ENCODE measurements at places on chromosomes 7 and 10. TPM values are rescaled to one million over a fixed set of nuclear protein-coding genes. Genes with fewer than 3 reads are reported as not detected.

GRCh38 chr7:138456220-138456619, 3.8 kb upstream of the TRIM24 start:
- no peak for DNase-seq
- no peaks in the 10 kb centered on the region for H3K27me3 ChIP-seq
- no peak overlapping the region for H3K27ac ChIP-seq
- H3K4me3 ChIP-seq = no peak overlapping the region

Gene DNAH11
- 4.2 TPM for total RNA-seq

Gene HOXA3
- total RNA-seq = not detected

Gene LRIT1
- not detected for total RNA-seq

DNA sequence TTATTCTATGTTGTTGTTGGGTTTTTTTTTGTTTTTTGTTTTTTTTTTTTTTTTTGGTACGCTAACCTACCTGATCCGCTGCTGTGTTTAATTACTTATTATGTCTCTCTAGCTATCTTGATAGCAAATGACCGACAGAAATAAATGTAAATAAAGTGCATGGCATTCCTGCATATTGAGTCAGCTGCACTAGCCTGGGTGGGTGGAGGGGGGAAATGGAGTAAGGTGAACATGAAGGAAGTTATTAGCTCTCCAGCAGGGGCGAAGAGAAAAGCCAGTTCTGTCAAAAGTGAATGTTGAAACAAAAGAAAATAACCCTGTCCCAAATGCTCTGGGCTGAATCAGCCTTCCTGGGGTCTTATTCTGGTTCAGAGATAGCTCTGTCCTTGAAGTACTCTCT, 210.7 kb upstream of the MDFIC start:
- peaks cover 37% of the 10 kb centered on the region for H3K4me1 ChIP-seq
- no peak overlapping the region for H3K4me3 ChIP-seq
- H3K36me3 ChIP-seq = no peaks in the 10 kb centered on the region

Gene CDC14C
- total RNA-seq = not detected

Gene RSPH10B2
- total RNA-seq = 0.44 TPM

DNA sequence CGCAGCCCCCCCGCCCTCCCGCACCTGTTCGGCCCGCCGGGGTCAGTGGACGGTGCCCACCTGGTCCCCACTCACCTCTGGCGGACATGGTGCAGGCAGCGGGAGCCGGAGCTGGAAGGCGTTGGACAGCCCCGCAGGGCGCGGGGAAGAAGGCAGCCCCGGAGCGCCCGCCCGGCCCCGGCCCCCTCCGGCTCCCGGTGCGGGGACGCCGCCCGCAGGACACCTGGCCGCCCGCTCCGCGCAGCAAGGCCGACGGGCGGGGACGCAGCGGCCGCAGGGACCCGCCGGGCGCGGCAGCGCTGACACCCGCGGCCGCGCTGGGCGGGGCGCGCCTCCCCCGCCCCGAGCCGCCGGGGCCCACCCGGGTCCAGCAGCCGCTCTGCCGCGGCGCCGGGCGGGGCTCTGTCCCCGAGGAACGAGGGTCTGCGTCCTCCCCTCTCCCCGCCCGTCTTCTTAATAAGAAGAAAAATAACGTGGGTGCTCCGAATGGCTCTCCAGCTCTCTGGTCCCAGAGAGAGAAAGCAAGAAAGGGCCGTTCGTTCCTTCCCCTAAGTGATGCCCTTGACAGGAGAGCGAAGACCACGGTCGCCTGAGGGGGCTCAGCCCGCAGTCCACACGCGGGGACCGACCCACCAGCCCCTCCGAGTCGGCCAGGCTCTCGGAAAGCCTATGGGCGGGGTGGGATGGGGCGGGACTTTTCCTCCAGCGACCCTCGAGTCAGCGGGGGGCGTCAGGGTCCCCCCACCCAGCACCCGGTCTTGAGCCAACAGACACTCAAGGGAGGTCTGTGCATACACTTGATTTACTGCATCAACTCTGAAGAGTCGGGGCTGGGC, 53.4 kb upstream of the FHIP2A start:
- H3K4me1 ChIP-seq = peaks cover 10% of the 10 kb centered on the region
- DNase-seq = no peak
- H3K27ac ChIP-seq = no peak overlapping the region
- H3K4me3 ChIP-seq = peak overlapping the region; percentile 66
- H3K36me3 ChIP-seq = no peaks in the 10 kb centered on the region

DNA sequence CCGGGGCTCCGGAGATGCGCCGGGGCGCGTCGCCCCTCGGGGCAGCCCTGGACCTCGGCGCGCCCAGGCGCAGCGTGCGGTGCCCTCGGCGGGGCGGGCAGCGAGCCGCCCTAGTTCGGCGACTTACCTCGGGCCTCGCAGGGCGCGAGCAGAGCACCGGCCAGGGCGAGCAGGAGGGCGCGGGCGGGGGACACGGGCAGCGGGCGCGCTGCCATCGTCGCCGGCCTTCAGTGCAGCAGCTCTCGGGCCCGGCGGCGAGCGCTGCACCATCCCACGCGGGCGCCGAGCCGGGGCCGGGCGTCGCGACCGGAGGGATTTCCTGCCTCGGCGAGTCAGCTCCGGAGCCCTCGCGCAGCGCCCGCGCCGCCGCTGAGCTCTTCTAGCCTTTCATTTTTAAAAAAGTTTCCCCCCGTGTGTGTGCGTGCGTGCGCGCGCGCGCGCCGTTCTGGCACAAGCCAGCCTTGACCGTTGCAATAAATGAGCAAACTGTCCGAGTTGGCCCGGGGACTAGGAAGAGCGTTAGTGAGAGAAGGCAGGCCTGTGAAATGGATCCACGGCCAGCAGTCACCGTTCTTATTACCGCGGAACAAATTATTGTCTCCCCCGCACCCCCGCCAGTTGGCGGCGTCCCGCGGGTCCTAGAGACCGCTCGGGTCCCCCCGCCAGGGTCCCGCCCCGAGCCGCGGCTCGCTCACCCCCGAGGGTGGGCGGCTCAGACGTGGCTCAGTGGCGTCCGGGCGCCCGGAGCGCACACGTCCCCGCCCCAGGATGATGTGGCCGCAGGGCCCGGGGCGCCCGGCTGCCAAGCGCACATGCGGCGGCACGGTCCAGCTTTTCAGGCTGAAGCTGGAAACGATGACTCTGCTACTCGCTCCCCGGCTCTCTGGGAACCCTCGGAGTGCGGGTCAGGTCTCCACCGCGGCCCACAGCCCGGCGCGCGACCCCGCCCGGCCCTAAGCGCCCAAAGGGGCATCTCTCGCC, at the start of gene ADAM12:
ADAM12 (minus strand) TSS at position 547 of the 981 bp plus-strand sequence; CDS start at position 215, 332 bp downstream.
- H3K27me3 ChIP-seq = peaks cover 53% of the 10 kb centered on the region
- H3K27ac ChIP-seq = no peak within 1 kb of the TSS
- H3K4me3 ChIP-seq = peak within 1 kb of the TSS; percentile 86
- H3K4me1 ChIP-seq = peaks cover 26% of the 10 kb centered on the region
- H3K36me3 ChIP-seq = no peaks in the 10 kb centered on the region
- peak; percentile 46 for DNase-seq

GRCh38 chr10:971613-972012, 16.6 kb upstream of the GTPBP4 start:
- H3K27me3 ChIP-seq = peaks cover 16% of the 10 kb centered on the region
- H3K36me3 ChIP-seq = peaks cover 8% of the 10 kb centered on the region
- no peak overlapping the region for H3K4me3 ChIP-seq
- no peak overlapping the region for H3K27ac ChIP-seq
- DNase-seq = no peak

Gene CELF2
- total RNA-seq = 24.6 TPM

Gene GHRHR
- 4.0 TPM for total RNA-seq

GRCh38 chr10:114749510-114749909, 72.1 kb upstream of the FHIP2A start:
- H3K27me3 ChIP-seq = no peaks in the 10 kb centered on the region
- DNase-seq = no peak
- H3K27ac ChIP-seq = no peak overlapping the region
- H3K4me3 ChIP-seq = no peak overlapping the region
- H3K4me1 ChIP-seq = no peaks in the 10 kb centered on the region
- H3K36me3 ChIP-seq = no peaks in the 10 kb centered on the region

- peaks cover 5% of the 10 kb centered on the region for H3K4me1 ChIP-seq
- peak overlapping the region; percentile 12 for H3K27ac ChIP-seq
- H3K4me3 ChIP-seq = no peak overlapping the region
- peaks cover 15% of the 10 kb centered on the region for H3K36me3 ChIP-seq
- DNase-seq = no peak
Observed at GRCh38 chr7:1032536-1033181, 11.7 kb upstream of the GPR146 start.

- peaks cover 20% of the 10 kb centered on the region for H3K27me3 ChIP-seq
- H3K4me3 ChIP-seq = no peak overlapping the region
- H3K27ac ChIP-seq = no peak overlapping the region
- DNase-seq = no peak
Observed at GRCh38 chr10:48659790-48660189, 24.9 kb upstream of the WDFY4 start.

DNA sequence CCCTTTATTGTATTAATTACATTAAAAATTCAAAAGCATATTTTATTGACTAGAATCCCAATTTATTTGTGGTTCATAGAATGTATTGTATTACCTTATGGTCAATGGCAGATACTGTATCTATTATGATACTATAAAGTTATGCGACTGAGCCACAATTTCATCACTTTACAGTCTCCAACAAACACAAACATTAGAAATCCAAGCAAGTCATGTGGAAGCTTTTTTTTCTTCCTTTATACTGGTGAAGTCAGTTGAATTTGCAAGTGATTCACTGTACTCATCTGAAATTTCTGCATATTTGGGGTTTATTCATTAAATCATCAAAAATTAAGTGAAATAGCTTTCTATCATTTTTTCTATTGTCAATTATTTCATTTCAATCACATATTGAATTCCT, 54.3 kb downstream of the BMPER start:
- no peaks in the 10 kb centered on the region for H3K4me1 ChIP-seq
- no peak overlapping the region for H3K27ac ChIP-seq
- no peak overlapping the region for H3K4me3 ChIP-seq
- no peaks in the 10 kb centered on the region for H3K27me3 ChIP-seq
- DNase-seq = no peak

GRCh38 chr10:44030132-44030531, 354.8 kb downstream of the CXCL12 start:
- no peak overlapping the region for H3K4me3 ChIP-seq
- peak; percentile 43 for DNase-seq
- no peaks in the 10 kb centered on the region for H3K27me3 ChIP-seq
- H3K4me1 ChIP-seq = peaks cover 7% of the 10 kb centered on the region
- no peaks in the 10 kb centered on the region for H3K36me3 ChIP-seq

- peak; percentile 61 for DNase-seq
- peaks cover 54% of the 10 kb centered on the region for H3K27me3 ChIP-seq
- H3K4me1 ChIP-seq = peaks cover 9% of the 10 kb centered on the region
- H3K27ac ChIP-seq = no peak within 1 kb of the TSS
Observed at GRCh38 chr10:13001041-13001886, at the start of gene CCDC3. Gene CCDC3, minus strand, starts transcription at chr10:13001713. Its CDS starts 143 bp downstream, at chr10:13001570.

- peaks cover 8% of the 10 kb centered on the region for H3K36me3 ChIP-seq
- H3K4me1 ChIP-seq = peaks cover 27% of the 10 kb centered on the region
- 0 out of 2 replicates have a peak, but pooled peaks cover 2% of the 10 kb centered on the region for H3K27me3 ChIP-seq
Observed at GRCh38 chr7:30001998-30002397, 12.4 kb upstream of the SCRN1 start.

Gene ACSL5
- total RNA-seq = 0.22 TPM

- no peak for DNase-seq
- no peaks in the 10 kb centered on the region for H3K4me1 ChIP-seq
- H3K4me3 ChIP-seq = no peak overlapping the region
- peaks cover 20% of the 10 kb centered on the region for H3K36me3 ChIP-seq
Observed at GRCh38 chr7:51026341-51026740, 243.6 kb upstream of the GRB10 start.

DNA sequence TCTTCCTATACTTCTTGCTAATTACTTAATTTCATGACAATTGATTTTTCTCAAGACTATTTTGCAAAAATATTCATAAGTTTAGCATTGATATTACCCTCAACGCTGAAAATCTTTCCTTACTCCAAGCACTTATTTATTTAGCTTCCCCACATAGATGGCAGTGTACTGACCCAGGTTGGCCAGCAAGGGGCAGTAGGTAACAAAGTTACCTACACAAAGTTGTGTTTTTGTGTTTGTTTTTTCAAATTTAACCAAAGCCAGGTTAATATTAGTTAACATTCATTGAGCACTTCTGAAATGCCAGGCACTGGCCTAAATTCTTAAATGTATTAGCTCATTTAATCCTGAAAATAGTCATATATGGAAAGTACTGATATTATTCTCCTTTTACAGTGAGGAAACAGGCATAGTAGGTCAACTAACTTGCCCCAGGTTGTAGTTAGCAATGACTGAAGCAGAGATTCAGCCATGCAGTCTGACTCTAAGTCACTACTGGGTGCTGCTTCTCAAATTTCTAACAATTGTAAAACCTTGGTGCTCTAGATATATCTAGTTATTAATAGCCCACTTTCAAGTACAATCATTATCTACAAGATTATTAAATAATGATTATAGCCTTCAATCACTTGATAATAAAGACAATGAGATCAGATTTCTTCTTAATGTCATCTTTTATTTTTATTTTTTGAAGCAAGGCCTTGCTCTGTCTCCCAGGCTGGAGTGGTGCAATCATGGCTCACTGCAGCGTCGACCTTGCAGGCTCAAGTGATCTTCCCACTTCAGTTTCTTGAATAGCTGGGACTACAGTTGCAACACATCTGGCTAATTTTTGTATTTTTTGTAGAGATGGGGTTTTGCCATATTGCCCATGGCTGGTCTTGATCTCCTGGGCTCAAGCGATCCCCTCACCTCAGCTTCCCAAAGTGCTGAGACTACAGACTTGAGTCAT, 5.8 kb upstream of the GGCT start:
- H3K4me1 ChIP-seq = peaks cover 10% of the 10 kb centered on the region
- DNase-seq = peak; percentile 26
- H3K4me3 ChIP-seq = no peak overlapping the region
- peaks cover 19% of the 10 kb centered on the region for H3K27me3 ChIP-seq

DNA sequence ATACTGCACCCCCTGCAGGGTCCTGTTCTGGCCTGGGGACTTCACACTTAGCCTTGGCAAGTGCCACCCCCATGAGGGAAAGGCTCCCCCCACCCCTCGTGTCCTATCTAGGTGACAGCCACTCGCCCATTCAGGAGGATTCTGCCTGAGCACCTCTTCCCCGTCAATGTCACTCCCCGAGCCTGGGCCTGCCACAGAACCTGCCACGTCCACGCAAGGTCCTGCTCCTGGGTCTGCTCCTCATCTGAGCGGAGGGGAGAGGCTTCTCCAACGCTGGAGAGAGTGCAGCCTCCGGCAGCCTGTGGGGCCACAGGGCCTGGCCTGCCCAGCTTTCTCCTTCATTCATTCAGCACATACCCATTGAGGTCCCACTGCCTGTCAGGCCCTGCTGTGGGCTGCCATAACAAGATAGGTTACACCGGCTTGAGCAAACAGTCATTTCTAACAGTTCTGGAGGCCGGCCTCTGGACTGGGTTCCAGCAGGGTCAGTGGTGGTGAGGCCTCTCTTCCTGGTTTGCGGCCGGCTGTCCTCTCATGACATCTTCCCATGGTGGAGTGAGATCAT, 92.0 kb upstream of the RET start:
- no peak overlapping the region for H3K4me3 ChIP-seq
- H3K36me3 ChIP-seq = no peaks in the 10 kb centered on the region
- H3K27ac ChIP-seq = no peak overlapping the region

Gene CLIP2
- total RNA-seq = 48.1 TPM

Gene SLC18A3
- total RNA-seq = 0.09 TPM

DNA sequence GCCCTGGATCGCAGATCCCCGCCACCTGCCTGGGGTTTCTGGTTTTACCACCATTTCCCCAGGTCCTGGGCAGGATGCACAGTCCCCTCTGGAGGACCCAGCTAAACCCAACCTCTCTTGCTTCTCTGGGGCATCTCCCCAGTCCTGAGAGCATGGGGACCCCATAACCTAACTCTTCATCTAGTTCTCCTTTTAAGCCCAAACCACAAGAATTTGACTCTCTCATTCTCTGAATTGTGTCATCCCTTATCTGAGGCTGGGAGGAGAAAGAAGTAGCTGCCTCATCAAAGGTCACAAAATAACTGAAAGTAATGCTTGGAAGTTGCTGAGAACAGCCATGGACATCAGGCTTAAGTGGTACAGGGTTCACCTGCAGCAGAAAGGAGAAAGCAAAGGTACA, 159.9 kb downstream of the FGFR2 start:
- DNase-seq = no peak
- H3K4me3 ChIP-seq = no peak overlapping the region
- H3K36me3 ChIP-seq = no peaks in the 10 kb centered on the region
- peaks cover 17% of the 10 kb centered on the region for H3K4me1 ChIP-seq
- no peaks in the 10 kb centered on the region for H3K27me3 ChIP-seq
- no peak overlapping the region for H3K27ac ChIP-seq
